Activated CD4-positive, alpha-beta memory T cell treated with anti-CD3 and anti-CD28 coated beads, Interleukin-2, amount 10 ng/mL, durations not matched to agents 7 days and 5 days (primary cell): ENCODE measurements at places on chromosomes 16 and 17.
A peak's percentile ranks its signal among the peaks of the same experiment; 100 is the strongest.

- DNase-seq, result no peak
Observed at GRCh38 chr17:64115043-64115698, 14.8 kb downstream of the ERN1 start.

DNA sequence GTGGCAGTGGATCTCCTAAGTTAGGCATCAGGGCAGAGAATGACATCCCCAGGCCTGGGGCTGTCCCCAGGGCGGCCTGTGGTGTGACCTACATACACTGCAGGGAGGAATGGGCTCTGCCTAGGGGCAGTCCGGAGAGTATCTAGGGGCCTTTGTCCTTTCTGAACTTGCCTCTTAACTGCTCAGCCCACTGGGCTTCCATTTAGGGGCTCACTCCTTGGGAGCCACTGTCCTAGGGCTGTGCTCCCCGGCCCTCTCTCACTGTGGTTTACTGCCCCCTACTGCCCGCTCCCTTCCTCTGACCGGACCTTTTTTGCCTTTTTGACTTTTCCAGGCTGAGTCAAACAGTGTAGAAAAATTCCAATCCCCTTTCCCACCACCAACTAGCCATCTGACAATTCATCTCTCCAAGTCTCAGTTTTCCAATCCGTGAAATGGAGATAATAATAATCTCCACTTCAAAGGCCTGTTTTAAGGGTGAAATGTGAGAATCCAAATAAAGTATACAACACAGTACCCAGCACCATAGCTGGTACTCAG is 66.8 kb downstream of the DNAH3 start:
- DNase-seq, result peak; percentile 63

- DNase-seq, result no peak
Observed at GRCh38 chr17:57810721-57811637, 38.9 kb downstream of the MRPS23 start.

DNA sequence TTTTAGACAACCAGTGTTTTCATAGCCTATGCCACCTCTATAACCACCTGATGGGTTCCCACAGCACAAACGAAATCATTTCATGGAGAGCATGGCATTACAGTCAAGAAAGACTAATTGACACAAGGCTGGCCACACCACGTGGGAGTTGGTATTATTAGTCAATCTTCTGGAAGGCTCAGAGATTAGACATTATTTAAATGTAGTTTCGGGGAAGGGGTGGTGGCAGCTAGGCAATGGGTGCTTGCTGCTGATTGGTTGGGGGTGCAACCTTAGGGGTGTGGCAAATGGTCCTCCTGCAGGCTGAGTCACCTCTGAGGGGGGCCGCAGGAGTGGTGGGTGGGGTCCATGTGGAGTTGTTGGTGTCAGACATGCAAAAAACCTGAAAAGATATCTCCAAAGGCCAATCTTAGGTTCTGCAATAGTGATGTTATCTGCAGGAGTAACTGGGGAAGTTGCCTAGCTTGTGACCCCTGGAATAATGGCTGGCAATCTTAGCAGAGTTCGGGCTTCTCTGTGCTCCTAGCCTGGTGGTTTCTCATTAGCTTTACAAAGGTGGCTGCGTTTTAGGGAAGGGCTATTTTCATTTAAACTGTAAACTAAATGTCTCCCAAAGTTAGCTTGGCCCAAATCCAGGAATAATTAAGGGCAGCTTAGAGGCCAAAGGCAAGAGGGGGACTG is 4.6 kb downstream of the TEN1 start:
- DNase-seq, result no peak
